ENCODE measurements at places on chromosomes 3 and 15.

DNA sequence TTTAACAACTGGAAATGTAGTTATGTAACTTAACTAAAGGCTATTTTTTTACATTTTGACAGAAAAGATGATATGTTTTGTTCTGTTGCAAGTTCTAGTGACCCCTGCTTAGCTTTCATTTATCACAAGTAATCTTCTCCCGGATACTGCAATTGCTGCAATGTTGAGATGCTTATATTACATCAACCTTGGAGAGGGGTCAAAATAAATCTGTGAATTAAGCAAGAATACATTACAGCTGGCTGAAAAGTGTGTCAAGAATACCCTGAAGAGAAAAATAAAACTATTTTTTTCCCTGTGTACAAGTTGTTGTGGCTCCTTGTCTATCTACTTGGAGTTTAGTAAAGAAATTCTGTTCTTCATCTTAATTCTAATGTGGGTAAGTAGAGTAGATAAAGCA lies 232.1 kb upstream of the GOLIM4 start:
- no peak for DNase-seq

GRCh38 chr3:29514170-29514569 lies 233.3 kb downstream of the RBMS3 start:
- DNase-seq: no peak

GRCh38 chr3:124429129-124429815 lies 301.0 kb upstream of the UMPS start:
- peak; percentile 54 for DNase-seq

- peak; percentile 6 for DNase-seq
These were observed 10.6 kb downstream of the CCR9 start for GRCh38 chr3:45896956-45897355.

DNA sequence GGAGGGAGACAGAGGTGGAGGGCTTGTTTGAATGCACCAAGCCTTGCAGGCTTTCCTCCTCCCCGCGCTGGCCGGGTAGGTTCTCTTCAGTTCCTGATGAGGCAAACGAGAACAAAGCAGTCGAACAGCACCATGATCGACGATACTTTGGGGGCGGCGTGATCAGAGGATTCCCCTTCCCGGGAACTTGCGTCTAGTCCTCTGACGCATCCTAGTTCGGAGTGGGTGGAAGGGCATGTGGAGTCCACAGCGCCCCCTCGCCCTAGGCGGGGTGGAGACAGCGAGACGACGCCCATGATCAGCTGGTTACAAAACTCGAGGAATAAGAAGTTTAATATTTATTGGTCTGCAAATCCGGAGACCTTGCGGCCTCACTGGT lies 452 bp upstream of the SV2B start:
- DNase-seq: no peak

DNA sequence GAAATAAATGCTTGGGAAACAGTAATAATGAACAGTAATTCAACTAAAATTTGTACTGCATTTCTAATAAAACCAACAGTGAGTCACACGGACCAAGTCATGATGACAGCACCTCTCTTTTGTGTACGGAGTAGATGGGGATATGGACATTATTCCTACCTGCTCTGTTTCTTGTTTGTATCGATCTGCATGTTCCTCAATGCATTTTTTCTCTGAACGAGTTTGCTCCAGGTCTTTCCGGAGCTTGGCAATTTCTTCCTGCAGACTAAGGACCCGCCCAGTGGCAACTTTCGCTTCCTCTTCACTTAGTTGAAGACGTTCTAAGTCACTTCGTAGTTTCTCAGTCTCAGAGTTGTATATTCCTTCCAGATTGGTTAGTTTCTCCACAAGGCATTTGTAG lies 74.4 kb upstream of the MYO5C start:
- no peak for DNase-seq

DNA sequence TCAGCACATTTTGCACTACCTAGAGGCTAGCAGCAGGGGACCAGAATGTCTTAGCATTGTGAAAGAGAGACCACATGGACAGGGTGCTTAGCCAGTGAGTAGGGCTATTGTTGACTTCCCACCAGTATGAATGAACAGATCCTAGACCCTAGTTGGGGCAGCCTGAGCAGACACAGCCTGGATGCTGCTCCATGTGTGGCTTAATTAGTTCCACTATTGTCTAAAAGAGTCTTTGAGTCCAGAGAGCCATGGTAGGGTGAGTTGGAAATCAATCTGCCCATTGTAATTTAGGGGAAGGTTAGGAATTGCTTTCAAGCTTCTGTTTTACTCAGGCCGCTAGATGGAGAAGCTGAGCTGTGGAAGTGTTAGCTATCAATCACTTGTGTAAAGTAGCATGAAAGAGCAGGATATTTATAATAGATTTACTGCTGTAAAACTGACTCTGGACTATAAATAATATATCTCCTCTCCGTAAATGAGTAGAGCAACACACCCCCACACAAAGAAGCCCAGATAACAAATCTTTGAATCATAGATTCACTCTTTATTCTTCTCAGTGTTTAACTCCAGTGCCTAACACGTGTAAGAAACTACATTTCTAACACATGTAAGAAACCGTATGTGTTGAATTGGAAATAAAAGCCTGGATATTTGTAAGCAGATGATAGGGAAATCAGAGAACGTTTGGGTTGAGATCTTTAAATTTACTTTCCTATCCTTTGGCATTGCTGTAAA lies 4.1 kb upstream of the GCSAM start:
- no peak for DNase-seq

DNA sequence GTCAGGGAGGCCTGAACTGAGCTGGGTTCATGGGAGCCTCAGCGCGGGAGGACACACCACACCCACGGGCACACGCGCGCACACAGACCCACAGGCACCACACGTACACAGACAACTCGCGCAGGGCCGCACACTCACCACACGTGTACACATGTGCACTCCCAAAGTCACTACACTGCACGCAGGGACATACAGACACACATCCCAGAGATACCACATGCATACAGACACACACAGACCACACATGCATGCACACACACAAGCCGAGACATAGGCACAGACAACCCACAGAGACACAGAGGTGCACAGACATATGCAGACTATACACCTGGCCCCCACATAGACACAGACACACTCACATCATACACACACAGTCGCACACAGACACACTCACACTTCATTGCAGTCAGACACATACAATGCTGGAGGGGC lies 1.1 kb upstream of the MGLL start:
- DNase-seq: no peak

- DNase-seq: no peak
These were observed 96.1 kb upstream of the SOX2 start for GRCh38 chr3:181615666-181616065.

GRCh38 chr3:177041730-177042551 lies 155.3 kb downstream of the TBL1XR1 start:
- no peak for DNase-seq

DNA sequence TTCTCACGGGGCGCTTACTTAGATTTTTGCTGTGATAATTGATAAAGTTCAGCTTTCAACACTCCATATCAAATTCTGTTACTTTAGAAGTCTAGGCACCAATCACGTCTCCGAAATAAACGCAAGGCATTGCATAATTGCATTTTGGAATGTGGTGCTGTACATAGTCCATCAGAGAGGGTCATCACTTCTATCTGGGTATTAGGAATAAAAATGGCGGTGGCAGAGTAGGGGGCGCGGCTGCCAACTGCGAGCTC lies 365 bp upstream of the UQCC5 start:
- no peak for DNase-seq

GRCh38 chr3:21621181-21621651 lies 129.8 kb downstream of the ZNF385D start:
- DNase-seq: peak; percentile 30

DNA sequence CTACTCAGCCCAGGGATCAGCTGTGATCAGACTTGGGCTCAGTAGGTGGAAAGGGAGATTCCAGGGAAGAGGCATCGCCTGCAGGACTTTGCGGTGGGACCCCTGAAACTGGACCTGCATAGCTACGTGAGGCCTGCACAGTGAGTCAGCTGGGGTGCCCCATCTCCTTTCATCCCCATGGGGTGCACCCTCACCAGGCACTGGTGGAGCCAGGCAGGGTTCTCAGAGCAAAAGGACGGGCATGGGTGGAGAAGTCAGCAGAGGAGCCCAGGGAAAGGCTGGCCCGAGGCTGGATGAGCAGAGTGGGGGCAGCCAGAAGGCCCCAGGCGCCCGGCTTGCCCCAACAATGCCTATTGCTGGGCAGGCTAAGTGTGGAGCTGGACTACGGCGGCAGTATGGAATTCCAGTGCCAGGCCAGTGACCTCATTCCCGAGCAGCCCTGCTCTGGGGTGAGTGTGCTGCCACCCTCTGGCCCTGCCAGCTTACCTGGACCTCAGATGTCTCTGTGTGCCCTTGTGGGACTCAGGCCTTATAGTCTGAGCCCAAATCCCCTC lies 19.7 kb downstream of the ACAA1 start:
- no peak for DNase-seq

DNA sequence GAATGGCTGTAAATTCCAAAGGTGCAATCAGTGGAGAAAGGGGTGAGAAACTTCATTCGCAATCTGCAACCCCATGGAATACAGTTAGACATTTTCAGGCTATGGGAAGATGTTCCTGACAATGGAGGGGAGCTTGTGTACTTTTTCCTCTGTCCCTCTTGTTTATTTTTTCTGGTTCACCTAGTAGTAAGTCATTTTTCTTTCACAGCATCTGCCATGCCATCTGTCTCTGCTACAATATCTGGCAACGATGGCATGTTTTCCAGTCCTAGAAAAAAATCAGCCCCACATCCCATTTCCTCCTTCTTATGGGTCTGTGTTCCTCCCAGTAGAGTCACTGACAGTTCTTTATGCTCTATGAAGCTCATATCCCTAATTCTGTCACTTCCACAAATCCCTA lies 76.0 kb downstream of the SSR3 start:
- DNase-seq: no peak

GRCh38 chr3:103976931-103977339 lies 1389.8 kb upstream of the ALCAM start:
- DNase-seq: no peak
